ENCODE measurements at places on chromosomes 5 and 9. TPM values are rescaled to one million over a fixed set of nuclear protein-coding genes. Genes with fewer than 3 reads are reported as not detected.

UNC13B gene
- total RNA-seq: 63.8 TPM

SLC6A18 gene
- not detected for total RNA-seq

STING1 gene
- 33.8 TPM for total RNA-seq

DMGDH gene
- total RNA-seq: 9.9 TPM

GRCh38 chr5:97078958-97079743, 63.3 kb downstream of the LIX1 start:
- no peak for DNase-seq

- DNase-seq: no peak
Measured at GRCh38 chr5:139925216-139925562, 117.9 kb downstream of the NRG2 start.

- DNase-seq: no peak
Measured at GRCh38 chr5:134818776-134819175, 27.0 kb upstream of the C5orf24 start.

DNA sequence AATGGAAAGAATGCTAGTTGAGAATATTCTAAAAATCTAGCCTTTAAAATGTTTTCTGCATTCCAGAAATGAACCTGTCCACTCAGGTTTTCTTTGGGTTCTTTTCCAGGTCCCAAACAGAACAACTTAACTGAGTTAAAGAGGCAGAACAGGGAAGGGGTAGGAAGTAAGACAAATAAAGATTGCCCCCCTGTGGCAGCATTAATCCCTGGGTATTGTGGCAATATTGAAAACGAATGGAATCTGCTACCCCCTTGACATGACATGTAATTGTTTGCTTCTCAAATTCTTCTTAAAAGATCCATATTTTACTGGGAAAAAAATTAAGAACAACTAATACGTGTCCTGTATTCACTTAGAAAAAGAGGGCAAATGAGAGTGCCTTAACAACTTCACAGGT, 9.3 kb upstream of the RBM22 start:
- no peak for DNase-seq

- DNase-seq: no peak
Measured at GRCh38 chr5:173507171-173507570, 109.3 kb downstream of the BOD1 start.

GRCh38 chr5:41835645-41836044, 34.6 kb downstream of the OXCT1 start:
- DNase-seq: peak; percentile 58

GRCh38 chr9:114065304-114065703, 12.8 kb downstream of the AMBP start:
- no peak for DNase-seq
